Jurkat, Clone E6-1 (cell line): ENCODE measurements at places on chromosomes 6 and 20.

DNA sequence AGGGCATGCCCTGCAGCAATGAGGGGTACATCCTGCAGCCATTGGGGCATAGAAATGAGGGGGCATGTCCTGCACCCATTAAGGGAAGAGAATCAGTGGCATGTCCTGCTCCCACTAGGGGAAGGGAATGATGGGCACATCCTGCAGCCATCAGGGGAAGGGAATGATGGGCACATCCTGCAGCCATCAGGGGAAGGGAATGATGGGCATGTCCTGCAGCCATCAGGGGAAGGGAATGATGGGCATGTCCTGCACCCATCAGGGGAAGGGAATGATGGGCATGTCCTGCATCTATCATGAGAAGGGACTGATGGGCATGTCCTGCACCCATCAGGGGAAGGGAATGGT, 49.7 kb downstream of the PSMB1 start:
- DNase-seq = no peak

- DNase-seq = no peak
Measured at GRCh38 chr6:57226221-57226620, 4.1 kb upstream of the RAB23 start.

GRCh38 chr6:135869857-135870256, 18.4 kb downstream of the PDE7B start:
- no peak for DNase-seq

- no peak for DNase-seq
Measured at GRCh38 chr6:37368961-37369320, 15.2 kb downstream of the RNF8 start.

GRCh38 chr6:107534571-107535141, 44.7 kb downstream of the SOBP start:
- DNase-seq = no peak

GRCh38 chr6:153575528-153575927, 444.4 kb upstream of the RGS17 start:
- no peak for DNase-seq

GRCh38 chr6:170107606-170108222, 183.2 kb downstream of the DLL1 start:
- DNase-seq = no peak

- DNase-seq = peak; percentile 63
Measured at GRCh38 chr20:36399147-36399968, 93.2 kb downstream of the DLGAP4 start.

GRCh38 chr20:23079016-23079351, 7.1 kb downstream of the CD93 start:
- DNase-seq = no peak

- DNase-seq = no peak
Measured at GRCh38 chr6:1315560-1316386, 3.9 kb downstream of the FOXQ1 start.

- DNase-seq = no peak
Measured at GRCh38 chr6:124671324-124671723, 290.9 kb upstream of the RNF217 start.

GRCh38 chr20:17990278-17990972, 21.6 kb downstream of the MGME1 start:
- no peak for DNase-seq

- no peak for DNase-seq
Measured at GRCh38 chr20:15475483-15475882, 1097.8 kb downstream of the KIF16B start.

GRCh38 chr6:34092631-34093030, 53.3 kb downstream of the GRM4 start:
- no peak for DNase-seq

- no peak for DNase-seq
Measured at GRCh38 chr6:14396826-14397517, 279.4 kb downstream of the CD83 start.

GRCh38 chr20:13852306-13852705, 67.5 kb downstream of the NDUFAF5 start:
- no peak for DNase-seq

DNA sequence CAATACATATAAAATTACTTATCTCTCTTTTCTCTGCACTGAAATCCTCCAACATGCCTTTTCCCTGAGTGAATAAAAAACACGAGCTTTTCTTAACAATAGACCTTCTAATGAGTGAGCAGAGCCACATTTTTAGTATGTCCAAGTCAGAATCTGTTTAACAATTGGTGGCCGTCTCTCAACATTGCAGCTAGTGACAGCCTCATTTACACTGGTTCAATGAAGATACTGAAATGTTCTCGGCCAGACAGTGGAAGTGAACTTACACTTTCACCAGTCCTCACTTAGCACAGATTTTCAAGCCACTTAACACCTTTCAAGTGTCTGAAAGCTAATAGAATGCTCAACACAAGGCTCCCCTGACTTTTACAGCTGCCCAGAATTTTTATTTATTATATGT, 767.1 kb downstream of the KIF16B start:
- no peak for DNase-seq

DNA sequence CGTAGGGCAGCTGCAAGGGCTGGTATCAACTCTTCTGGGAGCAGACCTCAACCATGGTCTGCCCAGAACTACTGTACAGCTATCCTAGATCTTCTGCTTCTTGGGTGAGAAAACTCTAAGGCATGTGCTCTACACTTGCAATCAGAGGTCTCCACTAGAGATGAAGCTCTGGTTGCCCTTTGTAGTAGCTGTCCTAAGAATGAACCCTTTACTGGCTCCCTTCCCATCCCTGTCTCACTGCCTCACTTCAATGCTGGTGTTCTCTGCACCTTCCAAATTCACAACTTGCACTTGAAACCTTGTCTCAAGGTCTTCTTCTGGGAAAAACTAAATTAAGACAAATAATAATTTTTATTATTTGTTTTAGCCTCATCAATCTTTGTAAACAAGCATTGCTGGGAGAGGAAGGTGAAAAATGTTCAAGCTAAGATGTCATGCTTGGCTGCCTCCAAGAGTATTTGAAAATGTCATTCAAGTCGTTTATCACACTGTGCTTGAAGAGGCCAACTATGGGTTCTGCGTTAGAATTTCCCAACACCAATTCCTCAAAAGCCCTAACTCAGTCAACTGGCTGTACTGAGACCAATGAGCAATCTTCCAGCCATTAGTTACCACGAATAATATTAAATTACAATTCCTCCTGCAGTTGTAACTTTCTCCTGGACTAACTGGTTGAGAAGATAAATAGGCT, 255.7 kb upstream of the PRND start:
- no peak for DNase-seq

DNA sequence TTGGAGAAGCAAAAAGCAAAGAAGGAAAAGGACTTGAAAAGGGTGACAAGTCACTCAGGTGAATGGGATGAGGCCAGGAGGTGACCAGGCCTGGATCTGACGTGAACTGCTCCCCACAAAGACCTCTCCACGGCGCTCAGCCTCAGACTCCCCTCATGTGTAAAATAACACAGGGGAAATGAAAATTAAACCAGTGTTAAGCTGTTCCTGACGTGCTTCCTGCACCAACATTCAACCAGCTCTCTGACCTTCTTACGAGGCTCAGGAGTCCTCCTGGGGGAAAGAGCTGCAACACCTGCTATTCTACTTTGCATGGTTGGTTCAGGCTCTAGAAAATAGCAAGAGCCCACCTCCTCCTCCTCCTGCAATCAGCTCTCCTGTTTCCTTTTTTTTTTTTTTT, 256.7 kb downstream of the ATXN1 start:
- no peak for DNase-seq

DNA sequence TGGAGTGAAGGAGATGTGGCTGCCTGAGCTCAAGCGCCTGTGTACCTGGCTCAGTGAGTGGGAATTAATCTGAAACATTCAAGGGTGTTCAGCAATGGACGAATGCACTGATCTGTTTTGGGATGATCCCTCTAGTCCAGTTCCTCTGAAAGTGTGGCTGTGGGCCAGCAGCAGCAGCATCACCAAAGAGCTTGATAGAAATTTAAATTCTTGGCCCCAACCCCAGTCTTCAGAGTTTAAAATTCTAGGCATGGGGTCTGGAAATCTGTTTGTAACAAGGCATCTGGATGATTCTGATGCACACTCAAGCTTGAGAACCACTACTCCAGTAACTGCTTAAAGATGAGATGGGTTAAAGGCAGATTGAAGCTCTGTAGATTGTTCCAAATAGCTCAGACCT, 59.2 kb downstream of the STMND1 start:
- no peak for DNase-seq

DNA sequence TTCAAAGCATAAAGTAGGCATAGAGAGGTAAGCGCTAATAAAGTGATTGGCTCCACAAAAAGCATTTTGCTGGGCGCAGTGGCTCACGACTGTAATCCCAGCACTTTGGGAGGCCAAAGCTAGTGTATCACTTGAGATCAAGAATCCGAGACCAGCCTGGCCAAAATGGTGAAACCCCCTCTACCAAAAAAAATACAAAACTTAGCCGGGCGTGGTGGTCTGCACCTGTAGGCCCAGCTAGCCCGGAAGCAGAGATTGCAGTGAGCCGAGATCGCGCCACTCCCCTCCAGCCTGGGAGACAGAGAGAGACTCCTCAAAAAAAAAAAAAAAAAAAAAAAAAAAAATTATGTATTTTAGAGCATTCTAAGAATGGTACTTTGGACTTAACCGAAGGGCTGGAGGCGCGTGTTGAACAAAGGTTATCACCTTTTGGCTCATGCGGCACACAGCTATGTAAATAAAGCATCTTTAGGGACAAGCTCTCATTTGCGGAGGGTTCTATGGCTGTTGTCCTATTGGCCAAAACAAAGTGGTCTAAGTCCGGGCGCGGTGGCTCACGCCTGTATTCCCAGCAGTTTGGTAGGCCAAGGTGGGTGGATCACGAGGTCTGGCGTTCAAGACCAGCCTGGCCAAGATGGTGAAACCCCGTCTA, 17.4 kb downstream of the HFE start:
- DNase-seq = no peak
